ENCODE measurements at places on chromosomes 2 and 18.
A peak's percentile ranks its signal among the peaks of the same experiment; 100 is the strongest.

DNA sequence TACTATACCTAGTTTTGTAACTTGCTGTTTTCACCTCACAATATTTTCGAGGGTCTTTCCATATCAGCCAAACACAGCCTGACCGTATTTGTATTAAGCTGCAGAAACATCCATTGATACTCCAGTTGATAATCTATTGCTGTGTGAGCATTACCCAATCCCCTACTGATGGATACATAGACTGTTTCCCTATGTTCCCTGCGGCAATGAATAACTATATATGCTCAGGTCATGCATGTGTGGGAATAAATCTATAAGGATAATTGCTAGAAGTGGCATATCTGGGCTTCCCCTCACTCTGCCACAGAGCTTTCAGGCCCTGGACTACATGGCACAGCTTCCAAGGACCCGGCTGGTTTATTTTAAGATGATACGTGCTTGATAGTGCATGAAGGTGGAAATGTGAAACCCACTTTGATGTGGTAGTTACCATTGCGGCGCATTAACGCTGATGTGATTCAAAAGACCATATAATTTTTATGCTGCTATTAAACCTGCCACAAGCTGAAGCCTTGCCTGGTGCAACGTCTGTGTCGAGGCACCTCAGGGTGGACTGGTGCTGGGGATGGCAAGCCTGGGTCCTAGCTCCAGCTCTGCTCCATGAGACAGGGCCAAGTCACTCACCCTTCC, 130.8 kb upstream of the MSH6 start:
- DNase-seq: no peak

GRCh38 chr18:24262087-24262486, 123.2 kb downstream of the CABYR start:
- DNase-seq: no peak

- DNase-seq: no peak
These were observed 3.2 kb upstream of the CYP26B1 start for GRCh38 chr2:72150861-72151356.

DNA sequence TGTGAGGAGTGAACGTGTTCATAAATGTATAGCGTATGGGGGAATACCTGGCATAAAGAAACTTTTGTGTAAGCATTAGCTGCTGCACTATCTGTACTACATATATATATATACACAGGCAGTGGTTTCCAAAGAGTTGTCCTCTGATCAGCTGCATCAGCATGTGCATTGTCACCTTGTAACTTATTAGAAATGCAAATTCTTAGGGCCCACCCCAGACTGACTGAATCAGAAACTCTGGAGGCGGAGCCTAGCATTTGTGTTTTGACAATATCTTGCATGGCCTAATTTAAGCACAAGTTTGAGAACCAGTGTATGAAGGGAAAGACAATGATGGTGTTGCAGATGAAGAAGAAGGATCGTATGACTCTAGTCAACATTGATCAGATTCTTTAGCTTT, 299.5 kb downstream of the CCDC102B start:
- no peak for DNase-seq

- DNase-seq: no peak
These were observed 242.4 kb downstream of the KLHL29 start for GRCh38 chr2:23627236-23628009.

DNA sequence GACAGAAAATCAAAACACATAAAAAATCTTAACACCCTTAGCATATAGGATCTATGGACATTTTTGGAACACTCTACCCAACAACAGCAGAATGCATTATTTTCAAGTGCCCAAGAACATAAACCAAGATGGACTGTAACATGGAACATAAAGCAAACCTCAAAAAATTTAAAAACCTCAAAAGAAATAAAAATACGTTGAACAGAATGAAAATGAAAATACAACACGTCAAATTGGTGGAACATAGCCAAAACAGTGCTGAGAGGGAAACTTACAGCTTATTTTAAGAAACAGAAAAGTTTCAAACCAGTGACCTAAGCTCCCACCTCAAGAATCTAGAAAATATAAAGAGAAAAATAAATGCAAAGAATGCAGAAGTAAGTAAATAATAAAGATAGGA, 58.3 kb upstream of the BCL2L11 start:
- DNase-seq: no peak

GRCh38 chr2:38462121-38462661, 85.1 kb upstream of the ATL2 start:
- no peak for DNase-seq

GRCh38 chr2:164887434-164888144, 46.0 kb upstream of the COBLL1 start:
- no peak for DNase-seq

DNA sequence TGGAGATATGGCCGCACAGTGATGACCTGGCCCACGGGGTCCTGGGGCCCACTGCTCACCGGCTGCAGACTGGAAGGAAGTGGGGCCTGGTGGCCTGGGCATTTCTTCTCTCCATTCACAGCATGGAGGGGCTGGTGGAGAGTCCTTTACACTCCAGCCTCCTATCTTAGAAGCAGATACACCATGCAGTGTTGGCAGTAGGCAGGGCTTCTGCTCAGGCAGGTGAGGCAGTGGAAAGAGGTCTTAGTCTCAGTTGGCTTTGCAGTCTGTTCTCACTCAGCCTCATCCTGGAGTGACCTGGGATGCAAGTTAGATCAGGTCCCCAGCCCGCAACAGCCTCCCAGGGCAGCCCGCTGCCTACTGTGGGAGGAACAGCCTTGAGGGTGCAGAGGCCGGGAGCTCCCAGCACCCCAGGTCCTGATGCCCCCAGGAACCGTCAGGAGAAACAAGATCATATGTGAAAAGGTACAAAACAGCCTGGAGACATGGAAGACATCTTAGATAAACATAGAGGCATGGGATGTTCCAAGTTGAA, 45.8 kb upstream of the OTOS start:
- no peak for DNase-seq

- no peak for DNase-seq
These were observed 36.1 kb downstream of the ADCY3 start for GRCh38 chr2:24883946-24884345.

DNA sequence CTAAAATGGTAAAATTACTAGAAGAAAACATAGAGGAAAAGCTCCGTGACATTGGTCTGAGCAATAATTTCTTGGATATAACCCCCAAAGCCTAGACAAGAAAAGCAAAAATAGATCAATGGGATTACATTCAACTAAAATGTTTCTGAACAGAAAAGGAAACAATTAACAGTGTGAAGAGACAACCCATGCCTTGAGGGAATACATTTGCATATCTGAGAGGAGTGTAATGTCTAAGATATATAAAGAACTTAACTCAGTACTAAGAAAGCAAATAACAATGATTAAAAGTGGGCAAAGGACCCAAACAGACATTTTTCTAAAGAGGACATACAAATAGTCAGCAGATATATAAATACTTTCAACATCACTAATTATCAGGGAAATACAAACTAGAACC, 206.2 kb downstream of the VAPA start:
- DNase-seq: no peak

DNA sequence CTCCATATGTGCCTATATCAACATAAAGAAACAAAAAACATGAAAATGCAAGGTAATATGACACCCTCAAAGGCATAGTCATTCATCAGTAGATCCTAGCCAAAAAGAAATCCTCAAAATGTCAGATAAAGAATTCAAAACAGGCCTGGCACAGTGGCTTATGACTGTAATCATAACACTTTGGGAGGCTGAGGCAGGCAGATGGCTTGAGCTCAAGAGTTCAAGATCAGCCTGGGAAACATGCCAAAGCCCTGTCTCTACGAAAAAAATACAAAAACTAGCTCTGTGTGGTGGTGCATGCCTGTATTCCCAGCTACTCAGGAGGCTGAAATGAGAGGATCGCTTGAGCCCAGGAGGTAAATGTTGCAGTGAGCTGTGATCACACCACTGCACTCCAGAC, 284.6 kb upstream of the KLHL29 start:
- DNase-seq: no peak

GRCh38 chr18:57845605-57846074, 42.5 kb upstream of the ATP8B1 start:
- DNase-seq: no peak

DNA sequence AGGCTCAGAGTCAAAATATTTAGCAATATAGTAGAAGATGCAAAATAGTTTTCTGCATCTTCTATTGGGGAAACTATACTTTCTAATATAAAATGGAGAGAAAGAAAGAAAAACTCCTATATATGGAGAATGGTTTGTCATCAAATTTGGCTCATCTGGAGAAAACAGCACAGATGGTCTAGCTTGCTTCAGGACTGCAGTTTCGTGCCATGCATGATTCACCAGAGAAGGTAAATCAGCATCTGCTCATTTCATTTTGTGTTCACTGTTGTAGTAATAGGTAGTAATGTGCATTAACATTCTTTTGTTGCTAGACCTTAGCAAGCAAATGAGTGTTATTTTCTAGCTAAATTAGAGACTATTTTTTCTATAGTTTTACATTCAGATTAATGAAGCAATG, 179.0 kb downstream of the ASXL3 start:
- DNase-seq: no peak

- DNase-seq: no peak
These were observed 193.5 kb upstream of the CCDC150 start for GRCh38 chr2:196445991-196446390.

DNA sequence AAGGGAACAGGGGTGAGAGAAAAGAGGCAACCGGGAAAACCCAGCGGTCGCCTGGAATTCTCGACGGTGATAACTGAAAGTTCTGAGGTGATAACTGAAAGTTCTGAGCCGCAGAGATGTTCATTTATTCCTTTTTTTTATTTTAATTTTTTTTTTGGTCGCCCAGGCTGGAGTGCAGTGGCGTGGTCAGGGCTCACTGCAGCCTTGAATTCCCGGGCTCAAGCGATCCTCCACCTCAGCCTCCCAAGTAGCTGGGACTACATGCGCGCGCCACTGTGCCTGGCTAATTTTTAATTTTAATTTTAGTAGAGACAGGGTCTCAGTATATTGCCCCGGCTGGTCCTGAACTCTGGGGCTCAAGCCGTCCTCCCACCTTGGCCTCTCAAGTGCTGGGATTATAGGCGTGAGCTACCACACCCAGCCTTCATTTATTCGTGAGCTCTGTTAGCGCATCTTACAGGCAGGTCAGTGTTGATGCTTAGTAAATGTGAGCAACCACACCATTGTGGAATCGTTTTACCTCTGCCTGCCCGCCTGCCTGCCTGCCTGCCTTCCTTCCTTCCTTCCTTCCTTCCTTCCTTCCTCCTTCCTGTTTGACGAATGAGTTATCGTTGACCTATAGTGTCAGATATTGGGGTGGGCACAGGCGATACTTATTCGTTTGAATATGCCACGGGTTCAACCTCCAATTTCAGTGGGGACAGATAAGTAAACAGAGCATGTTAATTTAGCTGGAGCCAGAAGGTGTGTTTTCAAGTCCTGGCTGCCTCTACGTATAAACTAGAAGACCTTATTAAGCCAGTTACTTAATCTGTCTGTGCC, 557 bp upstream of the E2F6 start:
- no peak for DNase-seq

DNA sequence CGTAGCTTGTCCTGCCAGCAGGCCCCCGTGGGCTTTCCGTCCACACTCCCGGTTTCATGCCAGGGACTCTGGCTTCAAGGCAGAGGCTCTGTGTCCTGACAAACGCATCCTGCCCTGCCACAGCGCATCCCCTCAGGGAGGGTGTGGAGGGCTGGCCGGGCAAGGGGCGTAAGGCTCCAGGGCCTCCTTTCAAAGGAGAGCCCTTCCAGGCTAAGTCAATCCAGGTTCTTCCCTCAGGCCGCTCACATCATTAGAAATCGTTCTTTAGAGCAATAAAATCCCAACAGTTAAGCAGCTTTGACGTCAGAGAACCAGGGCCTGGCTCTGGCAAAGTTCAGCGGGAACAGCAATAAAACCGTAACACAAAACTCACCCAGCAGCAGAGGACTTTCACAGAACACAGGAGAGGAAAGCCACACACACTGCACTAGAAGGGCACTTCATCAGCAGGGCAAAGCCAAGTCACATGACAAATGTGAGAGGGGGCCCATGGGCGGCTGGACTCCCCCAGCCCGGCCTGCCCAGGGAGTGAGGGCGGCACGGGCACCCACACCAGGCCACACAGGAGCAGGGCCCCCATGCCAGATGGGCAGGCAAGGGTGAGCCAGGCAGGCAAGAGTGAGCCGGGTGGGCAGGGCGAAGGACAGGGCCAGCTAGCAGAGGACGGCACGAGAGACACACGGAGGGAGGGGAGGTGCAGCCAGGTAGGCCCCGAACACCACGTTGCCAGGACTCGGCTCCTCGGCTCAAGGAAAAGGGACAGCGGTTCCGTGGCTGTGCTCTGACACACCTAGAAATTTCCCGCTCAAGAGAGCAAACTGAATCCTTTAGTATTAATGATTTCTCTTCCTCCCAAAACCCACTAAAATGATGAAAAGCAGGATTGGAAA, 52.0 kb downstream of the HDAC4 start:
- DNase-seq: no peak

GRCh38 chr2:25602333-25602723, 71.0 kb downstream of the DTNB start:
- no peak for DNase-seq

- peak; percentile 6 for DNase-seq
These were observed 48.3 kb downstream of the TNS1 start for GRCh38 chr2:217954469-217954868.

- no peak for DNase-seq
These were observed 2.1 kb upstream of the SPC25 start for GRCh38 chr2:168892327-168892726.

GRCh38 chr2:197760293-197760657, 24.8 kb downstream of the BOLL start:
- no peak for DNase-seq

- DNase-seq: peak; percentile 61
These were observed 753 bp downstream of the ITPRIPL1 start for GRCh38 chr2:96325884-96326255.

DNA sequence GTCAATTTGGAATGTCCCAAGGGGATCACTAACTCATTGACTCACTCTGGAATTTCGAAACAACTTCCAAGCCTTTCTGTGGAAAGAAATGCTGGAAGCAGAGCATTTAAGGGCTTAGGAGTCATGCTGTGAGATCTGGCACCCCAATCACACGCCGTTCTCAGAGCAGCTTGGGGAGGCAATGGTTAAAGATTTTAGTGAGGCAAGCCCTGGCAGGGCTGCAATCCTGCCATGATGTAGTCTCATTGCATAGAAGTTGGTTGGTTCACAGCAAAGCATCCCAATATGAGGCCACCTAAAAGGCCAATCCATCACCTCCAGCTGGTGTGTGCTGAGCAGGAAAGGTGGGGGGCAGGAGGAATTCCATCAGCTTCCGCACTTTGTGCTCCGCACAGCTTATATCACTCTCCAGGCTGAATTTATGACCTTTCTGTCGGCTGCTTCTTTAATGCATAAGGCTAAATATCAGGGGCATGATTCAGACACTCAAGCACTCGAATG, 1043.9 kb upstream of the POU3F3 start:
- DNase-seq: no peak

DNA sequence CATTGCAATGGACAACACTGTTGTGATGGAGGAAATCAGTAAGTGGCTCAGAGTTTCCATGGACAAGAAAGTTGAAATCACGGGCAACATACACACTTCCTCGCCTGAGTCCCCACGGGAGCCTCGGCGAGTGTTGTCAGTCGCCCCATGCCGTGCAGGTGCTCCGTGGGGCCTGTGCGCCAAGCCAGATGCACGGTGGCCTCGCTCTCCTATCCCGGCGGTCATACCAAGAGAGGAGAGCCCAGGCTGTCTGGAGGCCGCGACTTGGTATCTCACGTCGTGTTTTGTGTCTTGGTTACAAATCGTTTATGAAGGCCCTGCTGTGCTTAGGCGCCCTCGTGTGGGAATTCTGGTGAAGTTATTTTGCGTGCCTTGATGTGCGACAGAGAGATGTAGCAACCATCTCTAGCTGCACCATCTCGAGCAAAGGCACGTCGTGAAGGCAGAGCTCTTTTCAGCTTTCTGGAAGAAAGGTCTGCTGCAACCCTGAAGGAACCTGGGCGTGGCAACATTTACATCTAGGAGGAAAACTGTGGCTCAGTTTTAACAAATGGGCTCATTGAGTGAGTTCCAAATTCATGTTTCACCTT, 21.8 kb downstream of the ATG4B start:
- no peak for DNase-seq

Measured in activated naive CD8-positive, alpha-beta T cell treated with anti-CD3 and anti-CD28 coated beads, Interleukin-2, amount 10 ng/mL, durations not matched to agents 7 days and 5 days (primary cell).